ENCODE measurements at places on chromosomes 12 and 14.

GRCh38 chr14:103273145-103273744 is 60.8 kb upstream of the EIF5 start:
- DNase-seq = no peak

GRCh38 chr14:73176685-73177084 is 40.4 kb downstream of the PSEN1 start:
- DNase-seq = no peak

DNA sequence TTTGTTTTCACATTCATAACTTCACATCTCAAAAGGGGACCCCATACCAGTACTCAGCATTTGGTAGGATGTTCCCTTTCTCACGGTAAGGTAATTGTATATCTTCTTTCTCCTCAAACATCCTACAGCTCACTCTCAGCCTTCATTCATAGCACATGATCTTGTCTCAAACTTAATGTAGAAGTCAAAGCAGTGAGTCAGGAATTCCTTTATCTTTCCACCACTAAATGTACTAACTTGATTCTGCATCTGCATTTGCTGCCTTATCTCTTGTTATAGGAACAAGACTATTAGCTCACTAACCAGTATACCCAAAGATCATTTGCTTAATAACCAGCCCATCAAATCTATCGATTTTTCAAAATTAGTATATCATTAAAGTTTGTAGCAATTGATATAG is 22.9 kb downstream of the CPSF2 start:
- DNase-seq = no peak

- no peak for DNase-seq
These were observed 47.5 kb downstream of the ZNF664 start for GRCh38 chr12:124020514-124020949.

- DNase-seq = no peak
These were observed 21.7 kb upstream of the CTDSP2 start for GRCh38 chr12:57868221-57868620.

- DNase-seq = no peak
These were observed 11.7 kb downstream of the TAOK3 start for GRCh38 chr12:118361092-118361404.

- peak; percentile 49 for DNase-seq
These were observed 447.3 kb downstream of the NELL2 start for GRCh38 chr12:44428825-44429224.

DNA sequence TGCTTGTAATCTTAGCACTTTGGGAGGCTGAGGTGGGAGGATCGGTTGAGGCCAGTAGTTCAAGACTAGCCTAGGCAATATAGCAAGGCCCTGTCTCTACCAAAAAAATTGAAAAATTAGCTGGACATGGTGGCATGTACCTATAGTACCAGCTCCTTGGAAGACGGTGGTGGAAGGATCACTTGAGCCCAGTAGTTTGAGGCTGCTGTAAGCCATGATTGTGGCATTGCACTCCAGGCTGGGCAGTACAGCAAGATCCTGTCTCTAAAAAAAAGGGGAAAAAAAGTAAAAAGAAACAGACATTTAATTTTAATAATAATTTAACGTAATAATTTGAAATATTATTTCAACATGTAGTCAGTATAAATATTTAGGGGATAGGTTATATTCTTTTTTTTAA is 16.1 kb downstream of the MON2 start:
- DNase-seq = no peak

GRCh38 chr12:63948211-63948610 is 103.7 kb downstream of the SRGAP1 start:
- no peak for DNase-seq

DNA sequence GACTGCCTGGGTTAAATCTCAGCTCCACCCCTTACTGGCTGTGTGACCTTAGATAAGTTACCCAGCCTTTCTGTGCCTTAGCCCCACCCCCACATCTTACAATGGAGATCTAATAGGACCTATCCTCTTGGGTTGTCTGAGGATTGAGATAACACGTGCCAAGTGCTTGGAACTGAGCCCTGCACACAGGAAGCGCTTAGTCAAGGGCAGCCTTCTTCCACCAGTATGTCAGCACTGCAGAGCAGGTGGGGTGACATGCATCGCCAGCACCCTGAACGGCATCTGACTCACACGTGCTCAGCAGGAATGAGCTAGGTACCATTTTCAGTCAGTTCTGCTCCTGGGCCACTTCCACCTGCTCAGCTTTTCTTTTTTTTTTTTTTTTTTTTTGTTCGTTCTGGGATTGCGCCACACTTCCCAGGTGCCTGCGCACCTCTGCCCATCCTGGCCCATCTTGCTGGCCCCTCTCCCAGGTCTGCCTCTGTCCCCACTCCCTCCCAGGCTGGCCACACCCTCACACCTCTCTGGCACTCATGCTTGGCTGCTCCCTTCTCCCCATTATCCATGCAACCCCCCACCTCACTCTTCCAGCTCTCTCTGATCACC is 19.6 kb downstream of the LGMN start:
- peak; percentile 14 for DNase-seq

GRCh38 chr12:119399301-119399700 is 64.8 kb downstream of the CCDC60 start:
- DNase-seq = no peak

DNA sequence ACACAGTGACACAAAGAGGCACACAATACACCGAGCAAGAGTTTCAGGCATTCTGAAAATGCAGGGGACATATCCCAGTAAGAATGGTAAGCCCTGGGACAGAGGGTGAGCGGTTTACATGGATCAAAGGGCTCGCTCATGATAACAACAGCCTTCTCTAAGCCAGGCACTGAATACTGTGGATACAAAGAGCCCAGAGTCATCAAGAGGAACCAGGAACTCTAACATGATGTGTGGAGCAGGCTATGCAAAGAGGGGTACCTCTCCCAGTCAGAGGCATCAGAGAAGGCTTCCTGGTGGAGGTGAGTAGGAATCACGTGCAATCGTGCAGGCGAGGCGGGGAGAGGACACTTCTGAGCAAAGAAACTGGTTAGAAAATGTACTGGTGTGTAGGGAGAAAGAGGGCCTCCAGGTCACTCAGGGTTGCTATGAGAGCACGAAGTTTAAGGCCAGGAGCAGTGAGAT is 76.9 kb upstream of the EEA1 start:
- DNase-seq = no peak

GRCh38 chr12:106179086-106179485 is 40.3 kb upstream of the NUAK1 start:
- DNase-seq = no peak

- no peak for DNase-seq
These were observed 460.9 kb upstream of the SYT1 start for GRCh38 chr12:78403681-78404080.

DNA sequence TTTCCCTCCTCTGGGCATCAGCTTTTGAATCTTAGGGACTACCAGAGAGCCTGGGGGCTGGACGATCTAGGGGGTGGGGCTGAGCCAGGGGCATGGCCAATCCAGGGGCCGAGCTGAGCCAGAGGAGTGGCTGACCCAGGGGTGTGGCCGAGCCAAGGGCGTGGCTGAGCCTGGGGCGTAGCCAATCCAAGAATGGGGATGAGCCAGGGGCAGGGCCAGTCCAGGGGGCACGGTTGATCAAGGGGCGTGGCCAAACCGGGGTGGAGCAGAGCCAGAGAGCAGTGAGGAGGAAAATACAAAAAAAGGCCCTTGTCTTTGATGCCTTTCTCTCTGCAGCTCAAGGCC is 219.3 kb upstream of the NOS1 start:
- DNase-seq = peak; percentile 93

DNA sequence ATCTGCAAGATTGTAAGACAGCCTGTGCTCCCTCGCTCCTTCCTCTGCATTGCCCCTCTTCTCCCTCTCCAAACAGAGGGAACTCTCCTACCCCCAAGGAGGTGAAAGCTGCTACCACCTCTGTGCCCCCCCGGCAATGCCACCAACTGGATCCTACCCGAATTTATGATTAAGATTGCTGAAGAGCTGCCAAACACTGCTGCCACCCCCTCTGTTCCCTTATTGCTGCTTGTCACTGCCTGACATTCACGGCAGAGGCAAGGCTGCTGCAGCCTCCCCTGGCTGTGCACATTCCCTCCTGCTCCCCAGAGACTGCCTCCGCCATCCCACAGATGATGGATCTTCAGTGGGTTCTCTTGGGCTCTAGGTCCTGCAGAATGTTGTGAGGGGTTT is 37.4 kb downstream of the DAD1 start:
- no peak for DNase-seq

DNA sequence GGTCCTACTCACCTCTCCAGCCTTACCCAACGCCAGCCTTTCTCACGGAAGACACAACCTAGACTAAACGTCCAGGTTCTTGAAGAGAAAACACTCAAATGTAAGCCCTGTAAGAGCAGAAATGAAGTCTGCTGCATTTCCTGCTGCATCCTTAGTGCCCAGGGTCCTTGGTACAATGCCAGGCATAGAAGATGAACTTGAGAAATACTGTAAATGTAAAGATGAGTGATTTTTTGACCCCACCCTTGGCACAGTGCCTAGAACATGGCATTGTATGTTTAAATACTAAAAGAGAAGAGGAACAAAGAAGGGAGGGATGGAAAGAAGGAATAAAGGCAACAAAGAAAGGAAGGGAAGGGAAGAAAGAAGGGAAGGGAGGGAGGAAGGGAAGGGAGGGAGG is 514.6 kb downstream of the MED13L start:
- DNase-seq = no peak

- peak; percentile 7 for DNase-seq
These were observed 115.0 kb upstream of the RPH3A start for GRCh38 chr12:112676507-112676906.

- no peak for DNase-seq
These were observed 356 bp upstream of the ZC3H14 start for GRCh38 chr14:88562532-88562830.

- no peak for DNase-seq
These were observed 811 bp upstream of the FBRSL1 start for GRCh38 chr12:132489078-132489601.

DNA sequence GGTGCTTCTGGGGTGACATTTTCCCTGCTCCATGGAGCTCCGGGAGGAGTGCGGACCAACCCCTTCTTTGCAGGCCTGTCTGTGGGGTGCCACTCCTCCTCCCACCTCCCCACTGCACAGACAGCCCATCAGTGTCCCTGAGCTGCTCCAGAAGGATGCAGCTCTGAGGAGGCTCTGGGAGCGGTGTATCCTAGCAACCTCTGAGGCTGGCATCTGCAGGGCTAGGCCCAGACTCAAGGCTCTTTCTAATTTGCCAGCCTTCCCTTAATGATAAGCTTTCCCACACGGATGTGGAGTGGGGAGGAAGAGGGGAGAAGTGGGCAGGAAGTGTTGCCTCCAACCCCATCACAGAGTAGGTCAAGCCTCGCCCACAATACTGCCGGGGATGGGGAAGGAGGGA is 59.7 kb downstream of the CALM1 start:
- DNase-seq = no peak

DNA sequence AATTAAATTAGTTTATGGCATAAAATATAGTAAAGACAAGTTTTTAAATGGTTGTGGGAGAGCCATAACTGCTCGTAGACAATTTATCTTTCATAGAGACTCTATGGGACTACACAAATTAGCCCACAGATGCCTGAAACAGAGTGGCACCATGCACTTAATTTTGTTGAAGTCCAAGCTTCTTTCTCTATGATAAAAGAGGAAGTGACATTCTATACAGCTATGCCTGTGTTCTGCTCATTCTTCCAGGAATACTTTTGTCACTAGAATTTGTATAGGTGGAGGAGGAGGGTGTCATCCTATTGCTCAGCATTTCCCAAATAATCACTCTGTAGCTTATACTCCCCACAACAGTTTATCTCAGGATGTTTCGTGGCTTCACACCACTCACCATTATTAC is 43.7 kb upstream of the KICS2 start:
- DNase-seq = no peak

GRCh38 chr12:2739832-2740641 is 54.7 kb upstream of the FKBP4 start:
- DNase-seq = peak; percentile 41

DNA sequence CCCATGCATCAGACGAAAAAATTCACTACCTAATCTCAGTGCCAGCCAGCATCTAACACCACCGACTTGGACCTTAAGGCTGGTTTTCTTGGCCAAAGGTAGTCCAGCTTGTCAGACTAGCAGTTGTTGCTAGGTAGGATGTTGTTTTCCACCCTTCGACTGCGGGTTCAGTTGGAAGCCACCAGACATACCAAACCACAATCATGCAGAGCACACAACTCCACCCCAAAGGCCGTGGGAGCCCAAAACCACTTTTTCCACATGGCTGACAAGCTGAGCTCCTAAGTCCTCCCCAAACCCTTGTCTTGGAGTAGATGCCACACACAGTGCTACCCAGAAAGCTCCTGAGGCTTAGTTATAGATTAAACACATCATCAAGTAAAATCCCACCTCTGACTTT is 46.8 kb downstream of the LRIG3 start:
- no peak for DNase-seq

DNA sequence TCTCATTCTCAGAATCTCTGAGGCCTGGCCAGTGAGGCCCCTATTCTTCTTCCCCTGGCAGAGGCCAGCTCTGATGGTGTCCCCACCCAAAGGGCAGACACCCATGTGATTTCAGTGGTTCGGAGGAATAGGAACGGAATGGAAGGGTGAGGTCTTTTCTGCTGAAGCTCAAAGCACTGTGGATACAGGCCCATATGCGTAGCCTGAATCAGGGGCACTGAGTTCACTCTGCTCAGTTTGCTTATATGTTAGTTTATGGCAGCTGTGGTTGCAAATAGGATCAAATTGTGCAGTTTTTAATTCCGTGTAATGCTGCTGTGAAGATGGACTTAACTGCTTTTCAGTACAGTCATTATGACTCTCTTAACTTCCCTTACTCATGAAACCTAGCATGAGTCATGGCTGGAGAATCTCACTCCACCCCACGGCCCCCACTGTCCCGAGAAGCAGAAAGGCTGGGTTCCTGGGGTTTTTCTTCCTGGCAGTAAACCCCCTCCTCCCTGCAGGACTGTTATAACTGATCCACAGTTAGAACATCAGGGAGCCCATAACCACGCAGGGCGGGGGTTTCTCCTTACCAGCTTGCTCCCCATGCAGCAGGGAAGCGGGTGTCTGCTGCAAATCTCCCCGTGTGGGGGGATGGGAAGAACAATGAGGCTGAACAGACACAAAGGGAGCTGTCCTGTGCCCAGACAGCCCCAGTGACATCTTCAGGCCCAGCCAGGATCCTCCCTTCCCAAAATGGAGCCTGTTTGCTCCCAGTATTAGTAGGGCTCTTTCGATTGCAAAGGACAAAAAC is 122.7 kb downstream of the SLC38A6 start:
- DNase-seq = peak; percentile 93

DNA sequence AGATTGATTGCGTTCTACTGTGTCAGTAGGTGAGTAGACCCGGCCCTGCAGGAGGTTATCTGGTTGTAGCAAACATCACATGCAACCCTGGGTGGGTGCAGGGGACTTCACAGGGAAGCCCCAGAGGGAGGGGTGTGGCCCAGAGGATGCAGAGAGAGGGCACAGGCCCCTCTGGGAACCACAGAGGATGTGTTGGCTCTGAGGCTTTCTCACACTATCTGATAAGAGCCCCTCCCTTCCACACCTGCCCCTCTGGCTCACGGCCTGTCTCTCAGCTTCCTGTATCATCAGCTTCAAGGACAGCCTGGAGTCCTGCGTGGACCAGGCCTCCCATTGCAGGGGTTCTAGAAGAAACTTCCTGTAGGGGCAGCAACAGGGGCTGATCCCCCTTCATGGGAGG is 101.9 kb downstream of the RIN3 start:
- peak; percentile 53 for DNase-seq

- DNase-seq = peak; percentile 63
These were observed 4.1 kb upstream of the DYNC1H1 start for GRCh38 chr14:101960225-101960624.

GRCh38 chr14:73741386-73741875 is 27.2 kb upstream of the PNMA1 start:
- DNase-seq = peak; percentile 90

- no peak for DNase-seq
These were observed 1.8 kb upstream of the MYL6B start for GRCh38 chr12:56150563-56150962.

Measured in mesendoderm (in vitro differentiated cells).